Omental fat pad (tissue), 4 donors: ENCODE measurements at places on chromosomes 2 and 18. TPM values are rescaled to one million over a fixed set of nuclear protein-coding genes. Genes with fewer than 3 reads are reported as not detected.

NLRC4 gene
- total RNA-seq: 2.8 TPM

GRCh38 chr2:158932131-158932645 lies 36.3 kb upstream of the TANC1 start:
- DNase-seq: no peak

GRCh38 chr2:133365117-133365516 lies 203.1 kb downstream of the NCKAP5 start:
- DNase-seq: no peak

DNA sequence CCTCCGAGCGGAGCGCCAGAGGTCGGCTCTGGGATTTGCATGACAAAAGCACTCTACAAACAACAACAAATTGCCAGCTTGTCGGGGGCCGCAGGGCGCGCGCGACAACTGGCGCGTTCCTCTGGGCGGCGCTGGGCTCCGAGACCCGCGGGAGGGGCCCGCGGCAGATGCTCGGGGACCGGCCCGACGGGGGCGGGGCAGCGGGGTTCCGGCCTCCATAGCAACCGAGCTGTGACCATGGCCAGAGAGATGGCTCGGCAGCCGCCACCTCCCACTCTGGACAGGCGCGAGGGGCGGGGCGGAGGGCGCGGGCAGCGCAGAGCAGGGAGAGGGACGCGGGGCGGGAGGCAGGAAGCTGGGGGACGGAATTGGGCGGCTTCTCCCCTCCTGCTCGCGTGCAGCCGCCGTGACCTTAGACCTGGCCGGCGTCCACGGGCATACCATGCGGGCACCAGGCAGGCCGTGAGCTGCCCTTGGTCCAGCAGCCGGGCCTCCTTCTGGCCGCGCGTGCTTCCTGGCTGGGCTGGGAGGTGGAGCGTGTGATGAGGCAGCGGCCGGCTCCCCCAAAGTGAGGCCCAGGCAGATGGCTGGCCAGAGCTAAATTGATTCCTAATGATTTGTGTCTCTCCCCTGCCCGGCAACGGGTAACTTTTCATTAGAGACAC lies 171.5 kb downstream of the CELF4 start:
- DNase-seq: no peak

DNA sequence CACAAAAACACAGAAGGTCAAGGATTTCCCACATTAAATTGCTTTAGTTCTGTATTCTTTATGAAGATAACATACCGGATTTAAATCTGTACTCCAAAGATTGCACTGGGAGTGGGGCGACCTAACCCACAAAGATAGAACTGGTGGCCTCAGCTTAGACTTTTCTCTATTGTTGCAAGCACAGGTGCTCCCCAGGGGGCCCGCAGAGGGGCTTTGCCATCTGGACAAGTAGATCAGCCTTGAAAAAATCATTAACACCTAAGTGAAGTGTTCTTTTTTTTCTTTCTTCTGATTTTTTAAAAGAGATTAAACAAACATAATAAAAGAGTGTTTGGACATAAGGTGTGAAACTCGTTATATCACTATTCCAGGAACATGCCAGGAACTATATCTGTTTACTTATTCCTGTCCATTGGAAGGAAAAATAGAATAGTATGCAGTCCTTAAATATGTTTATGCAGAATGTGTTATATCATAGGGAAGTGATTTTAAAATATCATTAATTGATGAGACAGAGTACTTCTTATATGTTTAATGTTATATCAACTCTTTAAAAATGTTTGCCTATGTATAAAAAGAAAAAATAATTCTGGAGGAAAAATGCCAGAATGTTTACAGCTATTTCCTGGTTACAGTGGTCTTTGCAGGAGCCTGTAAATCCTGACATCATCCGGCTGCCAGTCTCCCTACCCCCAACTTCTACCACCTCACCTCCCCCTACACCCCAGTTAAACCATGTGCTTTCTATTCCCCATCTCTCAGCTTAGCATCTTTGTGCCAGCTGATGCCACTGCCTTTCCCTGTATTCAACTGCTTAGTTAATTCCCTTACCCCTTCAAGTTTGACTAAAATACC lies 679.2 kb downstream of the CNTNAP5 start:
- DNase-seq: no peak

ITGB6 gene
- total RNA-seq: not detected

GRCh38 chr2:237488901-237489860 lies 2.1 kb downstream of the MLPH start:
- DNase-seq: no peak
